ENCODE measurements at places on chromosomes 7 and 10.

DNA sequence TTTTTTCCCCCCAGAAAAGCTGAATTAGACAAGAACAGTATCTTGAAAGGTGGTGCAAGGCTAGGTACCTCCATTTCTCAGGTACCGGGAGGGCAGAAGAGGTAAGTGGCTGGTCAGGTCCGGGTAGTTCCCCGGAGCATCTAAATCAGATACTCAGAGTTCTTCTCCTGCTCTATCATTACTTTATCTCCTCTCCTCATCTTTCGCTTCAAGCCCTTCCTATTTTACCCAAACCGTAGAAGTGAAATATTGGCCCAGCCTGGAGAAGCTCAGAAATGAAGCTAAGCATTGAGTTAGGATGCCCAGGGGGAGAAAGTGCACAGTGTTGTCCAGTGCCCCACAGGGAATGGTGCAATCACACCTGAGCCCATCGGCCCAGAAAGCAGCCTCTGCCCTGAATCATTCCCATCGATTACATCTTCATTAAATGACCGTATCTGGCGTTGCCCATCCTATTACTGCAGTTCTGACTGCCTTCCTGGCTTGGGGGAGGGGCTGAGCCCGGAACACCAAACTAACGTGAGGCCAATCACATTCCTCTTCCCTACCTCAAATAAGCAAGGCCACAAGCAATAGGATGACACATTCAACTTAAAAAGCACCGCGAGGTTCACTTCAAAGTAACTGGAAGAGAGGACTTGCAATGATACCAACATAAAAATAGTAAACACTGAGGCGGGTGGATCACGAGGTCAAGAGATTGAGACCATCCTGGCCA, 116.5 kb downstream of the PRPF18 start:
- DNase-seq = no peak

- no peak for DNase-seq
Observed at GRCh38 chr10:21399392-21400035, 126.0 kb downstream of the SKIDA1 start.

DNA sequence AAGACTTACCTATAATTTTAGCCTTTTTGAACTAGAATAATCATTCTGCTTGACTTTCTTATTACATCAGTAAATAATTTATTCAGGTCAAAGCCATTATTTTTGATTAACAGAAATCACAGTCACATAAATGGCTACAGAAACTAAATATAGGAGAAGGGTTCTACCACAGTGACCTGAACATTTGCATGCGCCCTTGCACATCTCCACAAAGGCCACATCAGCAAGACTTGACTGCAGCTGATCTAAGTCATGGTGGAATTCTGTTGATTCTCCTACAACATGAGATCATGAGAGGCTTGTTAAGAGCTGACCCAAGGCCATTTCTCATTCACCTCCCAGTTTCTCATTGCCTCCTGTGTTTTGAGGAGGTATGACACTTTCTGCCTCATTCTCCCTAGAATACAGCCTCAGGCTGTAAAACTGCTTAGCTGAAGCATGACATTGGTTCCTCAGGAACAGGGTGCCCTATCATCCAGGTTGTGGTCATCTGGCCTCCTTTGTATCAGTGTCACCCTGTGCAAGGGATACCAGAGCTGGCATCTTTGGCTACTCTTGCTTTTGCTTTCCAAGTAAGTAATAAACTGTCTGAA, 6.7 kb upstream of the IMMP2L start:
- DNase-seq = no peak

- no peak for DNase-seq
Observed at GRCh38 chr7:31948029-31948428, 122.2 kb downstream of the PDE1C start.

DNA sequence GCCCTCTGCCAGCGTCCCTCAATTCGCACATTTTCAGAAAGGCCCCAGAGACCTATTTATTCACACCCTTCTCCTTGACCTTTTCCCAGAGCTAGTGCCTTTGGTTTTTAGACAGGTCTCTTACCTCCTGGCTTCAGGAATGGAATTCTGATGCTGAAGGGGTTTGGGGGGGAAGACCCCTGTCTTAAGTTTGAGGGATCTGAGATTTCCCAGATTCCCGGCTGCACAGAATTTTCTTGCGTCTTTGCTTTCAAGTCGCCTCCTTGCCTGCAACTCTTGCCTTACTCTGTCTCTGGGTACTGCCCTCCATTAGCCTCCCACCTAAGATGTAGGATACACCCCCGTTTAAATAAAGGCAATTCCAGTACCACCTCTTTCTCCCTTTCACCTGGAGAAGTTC, 1.9 kb downstream of the GATA3 start:
- DNase-seq = no peak

GRCh38 chr7:133822868-133823552, 304.1 kb upstream of the LRGUK start:
- no peak for DNase-seq

DNA sequence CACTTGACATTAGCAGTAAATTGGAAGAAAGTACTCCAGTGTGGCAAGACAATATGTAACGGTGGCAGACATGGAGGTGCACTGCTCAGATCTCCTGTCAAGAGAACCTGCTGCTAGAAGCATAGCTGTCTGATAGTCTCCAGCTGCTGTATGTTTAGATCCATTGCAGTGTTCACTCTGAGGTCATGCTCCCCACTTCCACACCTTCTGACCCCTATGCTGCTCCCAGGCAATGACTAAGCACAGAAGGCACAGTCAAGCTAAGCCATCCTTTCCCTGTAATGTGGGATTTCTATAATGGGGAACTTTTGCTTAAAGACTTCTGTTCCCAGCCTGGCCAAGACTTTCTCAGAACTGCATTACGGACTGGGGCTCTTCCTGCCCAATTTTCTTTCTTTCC, 315.8 kb downstream of the HPSE2 start:
- DNase-seq = no peak

- no peak for DNase-seq
Observed at GRCh38 chr7:2079332-2080059, 153.2 kb downstream of the MAD1L1 start.

- DNase-seq = no peak
Observed at GRCh38 chr7:80740778-80741545, 102.5 kb downstream of the CD36 start.

GRCh38 chr7:21972397-21972784, 26.7 kb upstream of the CDCA7L start:
- DNase-seq = no peak

DNA sequence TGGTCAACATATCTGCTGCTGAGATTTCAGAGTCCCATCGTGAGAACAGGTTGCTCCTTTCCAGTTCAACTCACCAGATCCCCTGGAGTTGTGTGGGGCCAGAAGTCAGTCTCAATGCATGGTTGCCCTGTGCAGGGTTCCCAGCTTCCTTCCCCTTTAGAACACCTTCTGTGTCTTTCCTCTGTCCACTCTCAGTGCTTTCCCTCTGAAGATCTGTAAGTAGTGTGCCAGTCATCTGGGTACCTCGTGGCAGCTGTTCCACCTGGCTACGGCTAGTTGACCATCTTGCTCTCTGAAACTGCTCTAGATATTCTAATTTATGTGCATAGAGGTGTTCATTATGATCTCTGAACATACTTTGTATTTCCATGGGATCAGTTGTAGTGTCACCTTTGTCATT, 36.1 kb upstream of the PRSS37 start:
- DNase-seq = no peak

DNA sequence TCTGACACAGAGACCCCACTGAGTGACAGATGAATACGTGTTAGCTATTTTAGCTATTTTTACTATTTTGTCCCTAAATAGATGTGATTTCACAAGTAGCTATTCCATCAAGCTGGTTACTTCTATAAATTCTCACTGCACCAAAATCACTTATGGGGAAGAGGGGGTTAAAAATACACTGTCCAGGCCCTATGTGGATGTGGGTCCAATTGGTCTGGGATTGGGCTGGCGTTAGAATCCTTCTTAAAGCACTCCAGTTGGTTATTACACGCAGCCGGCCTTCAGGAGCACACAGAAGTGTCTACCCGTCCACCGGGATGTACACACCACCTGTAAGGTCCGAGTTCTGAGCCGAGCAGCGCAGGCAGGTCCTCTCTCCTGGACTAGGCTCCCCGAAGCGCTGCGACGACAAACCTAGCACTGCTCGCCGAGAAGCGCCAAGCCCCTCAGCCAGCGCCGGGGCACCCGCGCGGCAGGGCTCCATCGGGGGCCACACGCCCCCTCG, 222.3 kb upstream of the MKLN1 start:
- DNase-seq = no peak

- DNase-seq = no peak
Observed at GRCh38 chr7:83271212-83272099, 108.8 kb upstream of the PCLO start.

GRCh38 chr7:117780832-117781231, 92.4 kb downstream of the CTTNBP2 start:
- no peak for DNase-seq

GRCh38 chr10:107264742-107265141, 100.2 kb upstream of the SORCS1 start:
- no peak for DNase-seq

GRCh38 chr10:63166742-63167258, 33.7 kb downstream of the NRBF2 start:
- no peak for DNase-seq

DNA sequence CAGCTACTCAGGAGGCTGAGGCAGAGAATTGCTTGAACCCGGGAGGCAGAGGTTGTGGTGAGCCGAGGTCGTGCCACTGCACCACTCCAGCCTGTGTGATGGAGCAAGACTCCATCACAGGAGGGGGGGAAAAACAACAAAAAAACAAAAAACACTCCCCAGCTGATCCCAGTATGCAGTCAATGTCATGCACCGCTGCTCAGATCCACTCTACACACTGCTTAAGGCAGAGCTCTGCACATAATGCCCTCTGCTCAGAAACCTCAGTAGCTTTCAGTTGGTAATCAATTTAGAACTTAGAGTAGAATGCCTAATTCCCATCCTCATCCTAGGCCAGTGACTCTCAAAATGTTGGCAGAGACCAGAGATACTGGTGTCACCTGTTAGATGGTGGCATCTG, 43.9 kb downstream of the PDSS1 start:
- no peak for DNase-seq

DNA sequence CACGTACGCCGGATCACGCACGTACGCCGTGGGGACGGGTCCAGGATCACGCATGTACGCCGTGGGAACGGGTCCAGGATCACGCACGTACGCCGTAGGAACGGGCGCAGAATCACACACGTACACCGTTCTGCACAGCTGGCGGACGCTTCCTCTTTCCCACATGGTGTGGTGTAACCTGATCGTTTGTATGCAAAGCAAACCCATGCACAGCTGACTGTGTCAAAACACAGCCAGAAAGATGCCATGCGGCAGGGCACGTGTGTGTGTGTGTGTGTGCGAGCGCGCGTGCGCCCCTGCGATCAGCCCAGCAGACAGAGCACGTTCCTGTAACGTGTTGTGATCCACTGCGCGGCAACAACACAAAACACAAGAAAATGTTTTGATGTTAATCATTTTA, 573.6 kb downstream of the DNAJB6 start:
- DNase-seq = no peak

- DNase-seq = no peak
Observed at GRCh38 chr10:33930079-33930478, 595.6 kb upstream of the NRP1 start.

GRCh38 chr7:70354409-70355169, 756.3 kb downstream of the AUTS2 start:
- no peak for DNase-seq

GRCh38 chr7:28596245-28596935, 184.1 kb downstream of the CREB5 start:
- DNase-seq = no peak

DNA sequence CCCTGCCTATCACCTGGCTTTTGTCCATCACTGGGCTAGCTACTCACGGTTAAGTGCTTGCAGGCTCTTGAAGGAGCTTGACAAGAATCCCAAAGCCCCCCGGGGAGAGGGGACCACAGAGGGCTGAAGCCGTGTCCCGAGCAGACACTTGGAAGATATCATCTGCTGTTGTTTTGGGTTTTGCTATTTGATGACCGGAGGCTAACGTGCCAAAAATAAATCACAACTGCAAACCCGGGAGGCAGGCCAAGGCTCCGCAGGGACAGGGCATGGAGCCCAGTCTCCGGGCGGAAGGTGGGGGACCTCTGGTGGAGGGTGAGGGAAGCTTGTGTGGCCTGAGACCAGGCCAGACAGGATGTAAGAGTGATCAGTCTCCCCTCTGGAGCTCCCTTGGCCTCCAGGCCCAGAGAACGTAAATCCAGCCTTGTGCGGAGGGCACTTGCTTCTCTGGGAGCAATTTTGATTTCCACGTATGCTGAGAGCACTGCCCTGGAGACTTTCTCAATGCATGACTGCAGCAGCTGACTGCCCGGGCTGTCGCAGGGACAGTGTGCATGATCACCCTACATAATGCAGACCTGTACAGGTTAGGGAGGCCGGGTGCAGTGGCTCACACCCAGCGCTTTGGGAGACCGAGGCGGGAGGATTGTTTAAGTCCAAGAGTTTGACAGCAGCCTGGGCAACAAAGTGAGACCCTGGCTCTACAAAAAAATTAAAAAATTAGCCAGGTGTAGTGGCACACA, at the start of gene PHKG1:
Gene PHKG1, minus strand, starts transcription at position 164 of the 743 bp plus-strand sequence. CDS start 4,011 bp downstream, outside the sequence.
- DNase-seq = no peak

DNA sequence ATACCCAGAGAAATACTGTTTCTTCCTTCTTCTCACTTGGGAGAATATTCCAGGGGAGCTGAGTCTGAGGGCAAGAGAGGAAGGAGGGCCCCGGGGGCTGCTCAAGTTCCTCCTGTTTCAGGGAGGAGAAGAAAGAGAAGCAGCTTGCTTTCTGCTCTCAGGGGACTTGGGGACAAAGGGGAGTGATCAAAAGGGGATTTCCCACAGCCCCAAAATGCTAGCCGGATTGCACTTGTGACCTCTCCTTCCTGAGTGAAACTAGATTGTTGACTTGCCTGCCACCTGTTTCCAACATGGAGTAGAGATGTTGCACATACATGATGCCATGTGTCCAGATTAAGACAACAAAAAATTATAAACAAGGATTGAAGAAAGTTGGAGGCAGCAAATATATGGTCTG, 28.7 kb upstream of the PDCD4 start:
- DNase-seq = no peak

DNA sequence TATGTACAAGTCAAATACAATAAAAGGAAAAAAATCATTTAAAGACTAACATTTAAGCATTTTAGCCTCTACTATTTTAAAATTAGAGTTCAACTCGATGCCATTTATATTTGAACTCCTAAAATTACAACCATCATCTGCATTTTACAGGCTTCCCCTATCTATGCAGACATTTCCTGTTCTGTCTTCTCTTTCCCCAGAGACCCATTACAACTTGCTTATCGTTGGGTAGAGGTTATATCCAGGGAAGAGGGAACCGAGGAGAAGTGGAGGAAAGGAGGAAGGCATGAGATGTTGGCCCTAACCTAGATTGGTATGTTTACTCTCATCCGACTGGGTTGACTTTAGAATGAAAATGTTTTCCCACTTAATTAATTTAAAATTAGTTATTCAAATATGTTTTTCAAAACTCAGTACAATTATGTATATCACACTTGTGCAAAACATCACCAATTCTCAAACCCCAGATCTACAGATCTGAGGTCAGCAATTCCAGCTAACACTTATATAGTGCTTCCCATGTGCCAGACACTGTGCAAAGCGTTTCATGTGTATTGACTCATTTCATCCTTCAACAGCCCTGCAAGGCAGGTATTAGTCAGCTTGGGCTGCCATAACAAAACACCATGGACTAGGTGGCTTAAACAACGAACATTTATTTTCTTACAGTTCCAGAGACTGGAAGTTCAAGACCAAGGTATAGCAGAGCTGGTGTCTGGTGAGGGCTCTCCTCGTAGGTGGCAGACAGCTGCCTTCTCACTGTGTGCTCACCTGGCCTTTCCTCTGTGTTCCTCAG, 27.3 kb upstream of the HERPUD2 start:
- DNase-seq = no peak
